ENCODE measurements at places on chromosomes 7 and 10.

DNA sequence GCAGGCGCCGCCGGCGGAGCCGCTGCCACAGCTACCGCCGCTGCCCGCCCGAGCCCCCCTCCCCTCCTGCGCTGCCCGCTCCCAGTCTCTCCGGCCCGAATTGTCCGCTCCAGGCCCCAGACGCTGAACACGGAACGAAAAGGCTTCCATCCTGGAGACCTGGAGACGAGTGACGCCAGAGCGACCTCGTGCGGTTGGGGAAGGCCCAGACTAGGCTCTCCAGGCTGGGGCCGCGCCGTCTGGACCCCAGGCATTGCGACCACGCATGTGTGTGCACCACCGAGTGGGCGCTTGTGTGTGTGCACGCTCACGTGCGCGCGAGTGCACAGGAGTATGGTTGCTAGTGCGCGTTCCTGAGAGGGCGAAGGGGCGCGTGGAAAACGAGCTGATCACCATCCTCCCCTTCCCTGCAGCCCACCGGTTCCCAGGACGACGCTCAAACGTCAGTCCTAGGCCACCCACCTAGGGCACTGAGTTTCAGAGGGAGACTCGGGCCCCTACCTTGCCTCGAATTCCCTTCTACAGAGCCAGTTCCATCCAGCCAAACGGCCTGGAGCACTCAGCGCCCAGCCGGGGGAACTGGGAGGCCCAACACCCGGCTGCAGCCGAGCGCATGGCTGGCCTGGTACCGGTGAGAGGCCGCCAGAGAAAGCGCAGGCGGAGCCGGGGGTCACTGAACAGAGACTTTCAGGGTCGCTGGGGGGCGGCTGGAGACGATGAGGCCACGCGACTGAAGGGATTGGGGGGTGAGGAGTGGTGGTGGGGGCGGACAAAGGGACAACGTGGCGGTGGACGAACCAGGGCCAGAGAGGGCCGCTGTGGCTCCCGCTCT lies 11.6 kb downstream of the LBX1 start:
- DNase-seq, result no peak

- DNase-seq, result no peak
Observed at GRCh38 chr7:107023522-107024151, 20.9 kb upstream of the PRKAR2B start.

DNA sequence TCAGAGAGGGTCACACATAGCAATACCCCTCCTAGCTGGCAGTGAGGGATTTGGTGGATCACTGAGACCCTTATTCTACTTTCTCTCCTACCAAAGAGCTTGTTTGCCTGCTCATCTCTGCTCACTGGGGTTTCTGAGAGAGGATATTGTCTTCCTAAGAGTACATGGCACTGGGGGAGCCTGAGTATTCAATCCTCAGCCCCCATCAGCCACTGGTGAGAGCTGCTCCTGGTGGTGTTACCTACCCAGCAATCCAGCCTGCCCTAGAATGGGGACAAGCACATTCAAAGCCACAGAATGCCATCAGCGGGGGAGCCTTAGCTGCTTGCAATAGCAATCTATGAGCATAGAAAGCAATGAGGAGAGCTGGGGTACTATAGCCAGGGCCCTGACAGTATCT lies 281.1 kb downstream of the WDR11 start:
- DNase-seq, result no peak

DNA sequence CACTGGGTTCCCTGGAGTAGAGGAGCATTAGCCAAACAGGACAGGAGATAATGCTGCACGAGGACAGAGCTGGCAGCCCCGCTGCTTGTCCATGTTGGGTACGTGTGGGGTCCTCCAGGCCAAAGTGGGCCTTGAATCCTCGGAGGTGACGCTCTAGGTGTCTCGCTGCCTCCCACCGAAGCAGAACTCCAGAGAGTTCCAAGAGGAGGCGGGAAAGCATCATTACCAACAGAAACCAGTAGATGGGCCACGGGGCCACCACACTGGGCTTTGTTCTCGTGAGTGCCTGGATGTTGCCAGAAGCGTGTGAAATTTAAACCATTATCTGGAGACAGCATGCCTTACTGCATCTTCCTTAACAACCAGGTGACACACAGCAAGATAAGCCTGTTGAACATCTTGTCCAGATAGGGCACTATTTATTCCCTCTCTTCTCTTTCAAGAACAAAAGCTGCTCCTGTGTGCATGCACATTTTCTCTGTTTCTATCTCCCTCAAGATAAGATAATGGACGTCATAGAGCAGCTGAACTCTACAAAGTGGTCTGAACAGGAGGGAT lies 56.8 kb downstream of the TNS3 start:
- DNase-seq, result no peak

DNA sequence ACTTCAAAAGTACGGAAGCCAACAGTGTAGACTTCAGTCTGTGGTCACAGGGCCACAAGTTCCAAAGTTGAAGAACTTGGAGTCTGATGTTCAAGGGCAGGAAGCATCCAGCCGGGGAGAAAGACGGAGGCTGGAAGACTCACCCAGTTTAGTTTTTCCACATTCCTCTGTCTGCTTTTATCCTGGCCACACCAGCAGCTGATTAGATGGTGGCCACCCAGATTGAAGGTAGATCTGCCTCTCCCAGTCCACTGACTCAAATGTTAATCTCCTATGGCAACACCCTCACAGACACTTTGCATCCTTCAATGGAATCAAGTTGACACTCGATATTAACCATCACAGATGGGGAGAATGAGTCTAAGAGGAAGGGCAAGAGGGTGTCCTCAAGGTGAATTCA lies 19.3 kb upstream of the FRMD4A start:
- DNase-seq, result no peak

DNA sequence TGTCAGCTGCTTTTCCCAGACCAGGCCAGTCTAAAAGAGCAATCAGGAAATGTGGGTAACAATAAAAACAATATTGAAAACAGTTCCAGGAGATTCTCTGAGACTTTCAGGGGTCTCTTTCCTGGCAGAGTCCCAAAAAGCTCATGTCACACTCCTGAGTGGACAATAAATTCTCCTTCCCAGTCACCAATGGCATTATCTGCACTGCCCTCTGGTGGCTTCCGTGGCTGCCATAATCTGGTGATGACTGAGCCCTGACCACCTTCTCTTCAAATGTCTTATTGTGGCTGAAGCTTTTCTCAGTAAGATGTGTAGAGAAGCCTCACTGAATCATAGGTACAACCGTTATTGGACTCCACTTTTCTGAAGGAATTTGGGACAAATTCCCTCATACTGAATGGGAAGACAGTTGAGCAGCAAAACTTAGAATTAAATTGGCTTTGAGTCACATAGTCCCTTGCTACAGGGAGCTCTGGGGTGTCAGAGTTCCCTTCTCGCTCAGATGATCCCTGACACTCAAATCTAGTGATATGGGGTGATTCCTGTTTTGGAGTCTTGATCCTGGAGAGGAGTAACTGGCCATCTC lies 24.4 kb upstream of the ASAH2 start:
- DNase-seq, result no peak

DNA sequence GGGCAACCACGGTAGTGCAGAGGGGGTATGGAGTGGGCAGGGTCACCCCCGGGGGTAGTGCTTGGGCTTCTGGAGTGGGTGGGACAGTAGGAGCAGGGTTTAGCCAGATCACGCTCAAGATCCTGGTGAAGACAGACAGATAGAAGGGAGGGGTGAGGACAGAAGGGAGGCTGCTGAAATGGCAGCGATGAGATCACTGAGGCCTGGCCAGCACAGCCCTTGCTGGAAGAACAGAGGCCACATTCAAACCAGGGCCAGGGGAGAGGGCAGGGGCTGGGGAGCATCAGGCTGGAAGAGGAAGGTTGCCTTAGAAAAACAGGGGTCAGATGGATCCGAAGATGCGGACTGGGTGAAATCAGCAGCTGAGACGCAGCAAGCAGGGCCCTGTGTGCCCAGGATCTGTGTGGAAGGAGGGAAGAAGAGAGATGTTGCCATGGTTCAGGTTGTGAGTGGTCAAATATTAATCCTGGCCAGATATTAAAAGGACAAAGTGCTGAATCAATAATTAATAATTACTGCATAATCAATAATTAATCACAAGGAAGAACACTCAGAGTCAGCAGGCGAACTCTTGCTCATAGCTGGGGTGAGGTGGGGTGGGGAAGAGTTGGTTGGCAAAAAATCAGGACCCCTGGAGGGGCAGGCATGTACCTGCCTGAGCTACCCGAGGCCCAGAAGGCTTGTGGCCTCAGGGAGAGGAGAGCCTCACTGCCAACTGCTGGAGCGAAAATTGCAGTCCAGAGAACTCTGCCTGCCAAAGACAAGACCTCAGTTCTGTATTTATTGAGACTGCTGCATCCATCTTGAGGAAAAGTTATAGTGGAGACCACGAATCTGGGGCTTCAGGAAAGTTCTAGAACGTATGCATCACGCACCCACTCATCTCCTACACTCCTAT lies 105.7 kb downstream of the GRB10 start:
- no peak for DNase-seq

DNA sequence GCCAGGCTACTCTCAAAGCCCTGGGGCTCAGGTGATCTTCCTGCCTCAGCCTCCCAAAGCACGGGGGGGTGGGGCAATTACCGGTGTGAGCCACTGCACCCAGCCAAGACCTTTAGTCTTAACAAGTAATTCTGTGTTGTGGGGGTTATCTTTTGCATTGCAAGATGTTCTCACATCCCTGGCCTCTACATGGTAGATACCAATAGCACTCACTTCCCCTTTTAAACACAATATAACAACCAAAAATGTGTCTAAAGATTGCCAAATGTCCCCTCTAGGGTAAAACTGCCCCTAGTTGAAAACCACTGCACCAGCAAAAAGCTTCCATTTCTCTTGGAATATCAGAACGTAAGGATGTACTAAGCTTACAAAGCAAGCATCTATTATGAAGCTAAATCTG lies 225.0 kb downstream of the CTNNA3 start:
- no peak for DNase-seq

DNA sequence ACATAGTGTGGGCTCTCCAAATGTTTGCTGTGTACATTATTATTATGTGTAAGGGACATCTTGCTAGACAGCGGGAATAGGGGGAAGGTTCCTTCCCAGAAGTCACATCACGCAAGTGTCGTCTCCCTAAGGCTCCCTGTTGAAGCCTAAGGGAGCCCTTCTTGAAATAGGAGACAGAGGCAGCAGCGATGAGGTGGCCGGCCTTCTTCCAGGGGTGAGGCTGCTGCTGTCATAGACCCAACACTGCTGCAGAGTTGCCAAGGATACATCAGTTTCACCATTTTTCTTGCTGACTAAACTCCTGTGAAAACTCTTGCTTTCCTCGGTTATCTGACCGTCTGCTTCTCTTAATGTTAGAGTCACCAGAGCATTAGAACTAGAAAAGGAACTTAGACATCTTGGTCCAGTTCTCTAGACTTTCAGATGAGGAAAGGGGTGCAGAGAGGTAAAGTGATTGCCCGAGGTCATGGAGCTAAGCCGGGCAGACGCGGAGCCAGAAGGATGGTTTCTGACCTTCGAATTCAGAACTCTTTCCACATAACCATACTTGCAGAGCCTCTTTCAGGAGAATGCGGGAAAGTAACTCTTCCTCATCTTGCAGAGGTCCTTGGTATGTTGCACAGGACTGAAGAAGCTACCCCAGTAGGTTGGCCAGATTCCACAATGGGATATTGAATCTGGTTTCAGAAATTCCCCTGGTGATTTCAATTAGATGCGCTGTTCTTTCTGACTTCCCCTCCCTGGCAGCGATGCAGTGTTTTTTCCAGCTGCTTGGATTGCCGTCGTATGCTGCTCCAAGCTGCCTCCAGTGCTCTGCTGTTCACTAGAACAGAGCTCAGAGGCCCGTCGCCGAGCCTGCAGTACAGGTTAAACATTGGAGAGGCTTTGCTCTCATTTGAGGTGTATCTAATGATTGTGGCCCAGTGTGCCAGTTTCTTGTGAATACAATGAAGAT lies 217.1 kb downstream of the CAMK1D start:
- DNase-seq, result no peak

- DNase-seq, result no peak
Observed at GRCh38 chr10:132728321-132728720, 57.6 kb downstream of the NKX6-2 start.

DNA sequence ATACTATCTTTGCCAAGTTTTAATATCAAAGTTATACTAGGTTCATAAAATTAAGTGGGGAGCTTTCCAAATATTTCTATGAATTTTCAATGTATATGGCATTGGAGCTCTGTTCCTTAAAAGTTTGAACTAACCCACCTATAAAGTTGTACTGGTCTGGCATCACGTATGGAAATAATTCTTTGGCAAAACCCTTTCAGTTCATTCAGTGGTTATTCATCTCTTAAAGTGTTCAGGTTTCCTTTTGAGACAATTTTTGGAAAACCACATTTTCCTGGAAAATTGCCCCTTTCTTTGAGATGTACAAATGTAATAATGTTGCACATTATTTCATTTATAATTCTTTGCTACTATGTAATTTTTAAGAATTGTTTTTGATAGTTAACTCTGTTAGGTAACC lies 62.5 kb upstream of the INPP5A start:
- no peak for DNase-seq

GRCh38 chr10:11089272-11089671 lies 71.6 kb downstream of the CELF2 start:
- DNase-seq, result no peak

GRCh38 chr7:108425714-108426275 lies 30.4 kb downstream of the NRCAM start:
- no peak for DNase-seq

- DNase-seq, result no peak
Observed at GRCh38 chr7:22845221-22845834, 22.7 kb upstream of the TOMM7 start.

Measured in bone marrow (tissue), 2 donors.